Neuronal stem cell (in vitro differentiated cells): ENCODE measurements at places on chromosomes 12 and 14.

DNA sequence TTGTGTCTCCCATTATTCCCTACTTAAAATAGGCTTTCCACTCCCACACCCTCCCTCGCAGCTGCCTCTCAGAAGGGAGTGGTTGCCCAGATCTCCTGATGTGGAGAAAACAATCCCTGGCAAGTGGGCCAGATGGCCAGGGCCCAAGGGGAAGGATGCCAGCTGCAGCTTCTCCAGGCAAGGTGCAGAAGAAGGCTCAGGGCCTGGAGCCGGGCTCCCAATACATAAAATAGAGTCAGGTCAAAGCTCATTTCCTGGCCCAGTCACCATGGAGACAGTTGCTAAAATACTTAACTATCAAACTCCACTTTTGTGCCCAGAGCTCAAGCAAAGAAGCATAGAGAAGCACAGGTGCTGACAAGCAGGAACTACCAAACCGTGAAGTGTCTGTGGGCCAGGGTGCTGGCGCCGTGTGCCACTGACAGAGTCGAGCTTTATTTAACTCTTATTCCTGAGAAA, 45.7 kb upstream of the ITPR2 start:
- no peak overlapping the region for H3K27ac ChIP-seq
- no peaks in the 10 kb centered on the region for H3K27me3 ChIP-seq
- no peak for DNase-seq

GRCh38 chr12:43132291-43132690, 419.7 kb downstream of the ADAMTS20 start:
- no peak for DNase-seq
- H3K4me3 ChIP-seq = no peak overlapping the region
- H3K36me3 ChIP-seq = no peaks in the 10 kb centered on the region
- H3K27ac ChIP-seq = no peak overlapping the region
- H3K4me1 ChIP-seq = peaks cover 5% of the 10 kb centered on the region

DNA sequence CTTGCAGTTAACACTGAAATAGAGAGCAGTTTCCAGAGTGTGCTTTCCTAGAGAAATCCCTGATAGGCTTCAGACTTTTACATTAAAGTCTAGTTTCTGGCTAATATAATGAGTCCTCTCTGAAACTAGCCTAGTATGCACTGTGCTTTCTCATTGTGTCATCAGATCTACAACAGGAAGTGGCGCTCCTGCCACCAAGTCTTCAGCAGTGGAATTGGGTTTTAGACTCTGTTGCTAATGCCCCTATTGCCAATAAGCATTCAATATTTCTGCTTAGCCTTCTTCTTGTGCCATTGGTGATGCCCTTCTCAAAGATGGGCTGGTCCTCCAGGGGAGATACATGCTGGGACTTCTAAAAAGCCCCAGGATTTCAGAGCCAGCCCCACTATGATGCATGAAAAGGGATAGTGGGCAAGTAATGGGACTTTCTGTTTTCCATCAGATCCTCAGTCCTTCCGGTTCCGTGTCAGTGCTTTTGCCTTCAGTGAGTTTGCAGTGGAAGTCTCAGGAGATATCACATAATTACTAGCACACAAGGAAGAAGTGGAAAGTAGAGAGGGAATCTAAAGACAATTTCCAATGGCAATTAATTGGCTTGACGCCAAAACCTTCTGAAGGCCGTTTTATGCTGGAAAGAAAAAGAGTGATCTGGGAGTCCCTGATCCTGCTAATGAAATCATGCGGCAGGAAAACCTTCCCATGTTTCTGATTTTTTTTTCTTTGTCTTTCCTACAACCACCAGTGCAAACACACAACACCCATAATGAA, 50.0 kb downstream of the SSPN start:
- no peaks in the 10 kb centered on the region for H3K36me3 ChIP-seq
- H3K27ac ChIP-seq = no peak overlapping the region
- no peak overlapping the region for H3K4me3 ChIP-seq

GRCh38 chr12:68538726-68539614, 71.7 kb upstream of the RAP1B start:
- DNase-seq = no peak
- no peaks in the 10 kb centered on the region for H3K36me3 ChIP-seq
- no peaks in the 10 kb centered on the region for H3K27me3 ChIP-seq
- H3K4me3 ChIP-seq = no peak overlapping the region

- no peak overlapping the region for H3K27ac ChIP-seq
- peaks cover 8% of the 10 kb centered on the region for H3K36me3 ChIP-seq
- H3K27me3 ChIP-seq = no peaks in the 10 kb centered on the region
- no peaks in the 10 kb centered on the region for H3K4me1 ChIP-seq
These were observed 14.7 kb downstream of the TPCN1 start for GRCh38 chr12:113235976-113236375.

DNA sequence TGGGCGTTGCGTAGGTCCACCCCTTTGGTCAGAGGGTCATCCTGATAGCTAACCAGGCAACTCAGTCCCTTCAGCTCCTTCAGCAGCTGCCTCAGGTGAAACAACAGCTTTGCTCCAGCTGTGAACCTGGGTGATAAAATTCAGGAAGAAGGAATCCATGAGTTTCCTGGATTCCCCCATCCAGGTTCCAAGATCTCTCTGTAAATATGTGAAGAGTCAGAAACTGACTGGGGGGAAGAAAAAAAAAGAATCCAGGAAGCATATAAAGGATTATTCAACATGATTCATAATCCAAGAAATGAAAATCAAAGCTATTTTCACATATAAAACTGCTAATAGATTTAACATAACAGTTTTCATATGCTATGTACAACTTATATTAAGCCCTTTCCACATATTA, 8.6 kb downstream of the STAT2 start:
- H3K27me3 ChIP-seq = no peaks in the 10 kb centered on the region
- no peak overlapping the region for H3K27ac ChIP-seq
- H3K4me3 ChIP-seq = no peak overlapping the region
- DNase-seq = no peak

DNA sequence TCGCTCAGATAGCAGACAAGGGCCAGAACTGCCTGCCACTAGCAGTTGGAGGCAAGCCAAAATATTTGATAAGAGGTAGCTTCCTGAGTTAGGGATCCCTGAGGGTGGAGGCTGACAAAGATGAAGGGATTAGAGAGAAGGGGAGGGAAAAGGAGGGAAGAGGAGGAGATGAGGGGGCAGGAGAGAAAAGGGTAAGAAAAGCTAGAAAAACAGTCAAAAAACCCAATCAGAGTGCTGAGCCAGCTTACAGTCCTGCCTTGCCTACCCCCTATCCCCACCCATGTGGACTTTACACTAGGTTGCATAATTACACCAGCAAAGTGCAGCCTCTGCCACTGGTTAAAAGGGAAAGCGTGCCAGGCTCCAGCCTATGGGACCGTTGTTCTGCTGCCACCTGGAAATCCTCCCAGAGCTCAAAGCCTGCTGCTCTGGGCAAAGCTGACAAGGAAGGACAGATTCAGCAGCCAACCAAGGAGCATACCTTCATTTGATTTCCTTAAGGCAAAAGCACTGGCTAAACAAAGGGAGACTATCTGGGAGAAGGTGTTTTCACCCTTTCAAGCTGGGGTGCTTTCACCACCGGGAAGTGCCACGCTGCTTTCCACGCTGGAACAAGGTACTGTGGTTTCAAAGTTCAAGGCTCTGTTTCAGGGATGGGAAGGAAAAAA, 3.8 kb upstream of the NUMB start:
- H3K27me3 ChIP-seq = no peaks in the 10 kb centered on the region
- H3K4me3 ChIP-seq = no peak overlapping the region
- DNase-seq = no peak

- H3K4me1 ChIP-seq = no peaks in the 10 kb centered on the region
- H3K4me3 ChIP-seq = no peak overlapping the region
- H3K36me3 ChIP-seq = no peaks in the 10 kb centered on the region
- no peaks in the 10 kb centered on the region for H3K27me3 ChIP-seq
- no peak overlapping the region for H3K27ac ChIP-seq
These were observed 1098.7 kb downstream of the BCL11B start for GRCh38 chr14:98173305-98173704.

DNA sequence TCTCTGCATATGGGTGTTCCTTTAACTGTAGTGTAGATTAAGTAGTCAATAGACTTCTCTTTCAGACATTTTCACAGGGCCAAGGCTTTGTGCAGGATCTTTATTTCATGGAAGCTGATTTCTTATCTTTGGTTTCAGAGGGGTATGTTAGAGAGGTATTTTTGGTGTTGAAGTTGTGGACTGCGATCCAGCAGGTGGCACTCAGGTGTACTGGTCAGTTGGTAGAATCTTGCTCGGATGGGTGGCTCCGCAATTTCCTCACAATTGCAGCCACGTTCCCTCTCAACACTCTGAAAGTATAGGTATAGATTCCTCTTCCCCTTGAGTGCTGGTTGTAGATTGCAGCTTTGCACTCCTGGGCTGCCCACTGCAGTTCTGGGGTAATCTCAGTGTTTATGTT, 44.3 kb downstream of the OSBPL8 start:
- H3K27ac ChIP-seq = no peak overlapping the region
- peaks cover 7% of the 10 kb centered on the region for H3K36me3 ChIP-seq
- DNase-seq = no peak
- no peaks in the 10 kb centered on the region for H3K4me1 ChIP-seq

GRCh38 chr12:114682785-114683708, 928 bp downstream of the TBX3 start:
- H3K27me3 ChIP-seq = peaks cover 93% of the 10 kb centered on the region
- no peaks in the 10 kb centered on the region for H3K36me3 ChIP-seq
- no peak for DNase-seq
- no peak overlapping the region for H3K4me3 ChIP-seq
- H3K4me1 ChIP-seq = no peaks in the 10 kb centered on the region

- no peak overlapping the region for H3K4me3 ChIP-seq
- no peak overlapping the region for H3K27ac ChIP-seq
- no peaks in the 10 kb centered on the region for H3K4me1 ChIP-seq
- no peak for DNase-seq
- no peaks in the 10 kb centered on the region for H3K27me3 ChIP-seq
- H3K36me3 ChIP-seq = no peaks in the 10 kb centered on the region
These were observed 197.1 kb downstream of the RGS6 start for GRCh38 chr14:72129291-72129690.

DNA sequence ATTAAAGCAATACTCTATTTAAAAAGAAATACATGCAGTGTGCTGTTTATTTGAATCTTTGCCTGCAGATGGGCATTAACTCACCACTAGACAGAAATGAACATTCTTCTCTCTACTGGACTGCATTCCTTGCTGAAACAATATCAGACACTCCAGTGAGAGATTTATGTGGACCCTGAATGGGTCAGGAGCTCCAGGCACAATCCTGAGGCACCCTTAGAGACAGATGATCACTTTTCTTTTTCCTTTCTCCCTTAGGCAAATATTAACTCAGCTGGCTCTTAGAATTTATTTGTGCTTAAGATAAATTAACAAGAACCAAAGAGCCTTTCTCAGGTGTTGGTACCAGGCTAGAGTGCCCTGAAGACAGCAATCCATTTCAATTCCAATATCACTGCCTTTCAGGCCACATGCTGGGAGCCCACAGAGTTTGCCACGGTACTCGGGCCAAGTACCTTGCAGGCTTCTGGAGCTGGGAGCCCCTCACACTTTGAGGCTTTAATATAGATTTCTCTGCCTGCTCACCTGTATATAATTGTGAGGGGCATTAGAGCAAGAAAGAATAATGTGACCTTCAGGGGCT, 173.0 kb downstream of the EMP1 start:
- H3K27ac ChIP-seq = no peak overlapping the region
- peaks cover 16% of the 10 kb centered on the region for H3K4me1 ChIP-seq
- no peak for DNase-seq
- H3K27me3 ChIP-seq = no peaks in the 10 kb centered on the region

DNA sequence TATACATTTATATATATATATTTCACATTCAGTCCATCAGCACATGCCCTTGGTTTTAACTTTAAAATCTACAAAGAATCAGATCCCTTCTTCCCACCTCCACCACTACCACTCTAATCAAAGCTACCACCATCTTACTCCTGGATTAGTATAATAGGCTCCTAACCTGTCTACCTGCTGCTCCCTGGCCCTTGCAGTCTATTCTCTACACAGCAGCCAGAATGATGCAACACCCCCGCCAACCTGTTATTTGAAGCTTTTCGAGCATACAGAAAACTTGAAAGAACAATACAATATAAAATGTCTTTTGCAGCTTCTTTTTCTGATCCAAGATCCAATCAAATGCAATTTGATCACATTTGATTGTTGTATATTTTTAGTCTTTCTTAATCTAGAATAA, 165.9 kb upstream of the HMGA2 start:
- H3K4me1 ChIP-seq = no peaks in the 10 kb centered on the region
- H3K4me3 ChIP-seq = no peak overlapping the region
- H3K27ac ChIP-seq = no peak overlapping the region

GRCh38 chr14:91649930-91650329, 82.0 kb downstream of the CATSPERB start:
- no peak overlapping the region for H3K4me3 ChIP-seq
- H3K27ac ChIP-seq = no peak overlapping the region
- H3K36me3 ChIP-seq = no peaks in the 10 kb centered on the region
- no peaks in the 10 kb centered on the region for H3K4me1 ChIP-seq
- H3K27me3 ChIP-seq = no peaks in the 10 kb centered on the region

DNA sequence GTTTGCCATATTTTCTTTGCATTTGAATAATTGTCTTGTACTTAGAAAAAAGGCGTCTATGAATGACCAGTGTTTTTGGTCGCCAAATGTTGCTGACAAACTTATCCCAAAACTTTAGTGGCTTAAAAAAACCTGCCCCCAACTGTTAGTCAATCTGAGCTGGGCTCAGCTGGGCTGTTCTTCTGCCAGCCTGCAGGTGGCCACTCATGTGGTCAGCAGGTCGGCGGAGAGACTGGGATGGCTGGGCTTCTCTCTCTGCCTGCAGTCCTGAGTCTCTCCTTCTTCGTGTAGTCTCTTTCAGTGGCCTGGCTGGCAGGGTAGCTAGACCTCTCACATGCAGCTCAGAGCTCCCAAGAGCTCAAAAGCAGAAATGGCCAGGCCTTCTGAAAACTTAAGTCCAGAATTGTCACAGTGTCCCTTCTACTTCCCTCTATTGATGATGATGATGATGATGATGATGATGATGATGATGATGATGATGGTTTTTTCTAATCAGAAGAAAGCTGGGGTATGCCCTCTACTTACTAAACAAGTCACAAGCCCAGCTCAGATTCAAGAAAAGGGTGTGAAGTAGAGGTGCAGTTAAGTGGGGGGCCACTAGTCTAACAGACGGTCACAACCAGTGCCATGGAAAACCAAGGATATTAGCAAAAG, 87.9 kb downstream of the PTPN11 start:
- H3K27ac ChIP-seq = no peak overlapping the region
- no peak overlapping the region for H3K4me3 ChIP-seq
- H3K36me3 ChIP-seq = peaks cover 18% of the 10 kb centered on the region

- H3K27me3 ChIP-seq = no peaks in the 10 kb centered on the region
- no peak overlapping the region for H3K27ac ChIP-seq
- H3K4me1 ChIP-seq = peaks cover 1% of the 10 kb centered on the region
- no peak for DNase-seq
These were observed 151.1 kb upstream of the HMGA2 start for GRCh38 chr12:65673156-65673690.

- H3K4me3 ChIP-seq = no peak overlapping the region
- DNase-seq = no peak
- no peaks in the 10 kb centered on the region for H3K27me3 ChIP-seq
- H3K36me3 ChIP-seq = no peaks in the 10 kb centered on the region
- no peak overlapping the region for H3K27ac ChIP-seq
- H3K4me1 ChIP-seq = no peaks in the 10 kb centered on the region
These were observed 407.9 kb upstream of the ATXN7L3B start for GRCh38 chr12:74129702-74130101.
